ENCODE measurements at places on chromosomes 5 and 9.

GRCh38 chr5:160020266-160020770, 11.4 kb downstream of the TTC1 start:
- no peak for DNase-seq

DNA sequence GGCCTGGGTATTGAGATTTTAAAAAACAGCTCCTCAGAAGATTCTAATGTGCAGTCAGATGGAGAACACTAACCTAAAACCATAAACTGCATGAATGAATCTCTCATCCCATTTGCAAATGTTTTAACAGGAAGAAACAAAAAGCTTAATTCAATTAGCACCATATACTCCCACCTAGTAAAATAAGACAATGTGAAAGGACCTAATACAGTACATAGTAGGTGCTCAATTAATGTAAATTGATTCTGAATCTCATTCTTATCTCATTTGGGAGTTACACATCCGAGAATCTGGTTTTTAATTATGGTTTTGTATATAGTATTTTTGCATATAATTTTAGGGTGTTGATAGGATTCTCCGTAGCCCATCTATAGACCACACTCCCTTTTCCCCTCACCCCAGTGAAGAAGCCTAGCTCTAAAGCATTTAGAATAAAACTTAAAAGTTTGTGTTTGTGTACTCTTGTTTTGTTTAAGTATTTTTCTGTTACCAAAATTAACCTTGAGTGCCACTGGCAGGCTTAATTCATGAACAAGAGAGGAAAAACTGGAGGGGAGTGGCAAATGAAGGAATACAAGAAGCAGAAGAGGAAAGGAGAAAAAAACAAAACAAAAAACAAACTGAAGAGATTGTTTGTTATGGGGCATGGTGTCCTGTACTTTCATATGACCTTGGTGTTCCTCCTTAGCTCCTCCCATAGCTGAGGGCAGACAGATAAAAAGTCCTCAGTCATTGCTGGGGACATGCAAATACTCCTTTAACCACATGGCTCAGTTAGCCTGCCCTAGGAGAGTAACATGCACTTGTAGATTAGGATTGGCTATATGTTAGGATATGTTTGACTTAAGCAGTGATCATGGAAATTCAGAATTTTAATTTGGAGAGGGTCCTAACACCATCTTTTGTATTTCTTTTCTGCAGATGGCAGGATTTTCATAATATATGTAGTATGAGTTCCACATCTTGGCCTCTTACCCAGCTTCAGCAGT, 1.2 kb downstream of the RNF14 start:
- DNase-seq: no peak

- DNase-seq: no peak
These were observed 8.4 kb upstream of the MXD3 start for GRCh38 chr5:177319913-177320588.

DNA sequence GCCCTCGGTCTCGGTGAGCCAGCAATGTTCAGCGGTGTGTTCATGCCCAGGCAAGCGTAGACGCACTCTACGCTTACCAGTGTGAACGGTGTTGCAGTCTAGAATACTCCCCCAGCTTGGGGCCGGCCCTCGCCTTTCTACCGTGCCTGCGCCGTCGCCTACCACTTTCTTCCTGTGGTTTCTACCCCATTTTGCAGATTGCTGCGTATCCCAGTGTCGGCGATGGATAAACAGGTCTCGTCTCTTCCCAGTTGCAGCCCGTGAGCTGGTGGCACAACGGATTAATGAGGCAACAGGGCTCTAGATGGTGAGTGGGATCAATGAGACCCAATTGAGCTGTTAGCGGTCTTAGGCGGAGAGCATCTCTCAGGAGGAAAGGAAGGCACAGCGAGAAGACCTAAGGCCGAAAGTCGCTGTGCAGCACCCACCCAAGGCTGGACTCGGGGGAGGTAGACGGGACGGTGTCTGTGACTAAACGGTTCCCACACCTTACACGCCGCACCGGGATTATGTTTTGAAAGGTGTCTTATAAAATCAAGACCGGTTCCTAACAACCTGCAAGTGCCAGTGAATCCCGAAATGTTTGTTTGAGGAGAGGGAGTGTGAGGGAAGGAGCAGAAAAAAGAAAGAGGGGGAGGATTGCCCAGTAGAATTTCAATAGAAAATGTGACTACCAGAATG, 5.8 kb downstream of the OTP start:
- DNase-seq: no peak

DNA sequence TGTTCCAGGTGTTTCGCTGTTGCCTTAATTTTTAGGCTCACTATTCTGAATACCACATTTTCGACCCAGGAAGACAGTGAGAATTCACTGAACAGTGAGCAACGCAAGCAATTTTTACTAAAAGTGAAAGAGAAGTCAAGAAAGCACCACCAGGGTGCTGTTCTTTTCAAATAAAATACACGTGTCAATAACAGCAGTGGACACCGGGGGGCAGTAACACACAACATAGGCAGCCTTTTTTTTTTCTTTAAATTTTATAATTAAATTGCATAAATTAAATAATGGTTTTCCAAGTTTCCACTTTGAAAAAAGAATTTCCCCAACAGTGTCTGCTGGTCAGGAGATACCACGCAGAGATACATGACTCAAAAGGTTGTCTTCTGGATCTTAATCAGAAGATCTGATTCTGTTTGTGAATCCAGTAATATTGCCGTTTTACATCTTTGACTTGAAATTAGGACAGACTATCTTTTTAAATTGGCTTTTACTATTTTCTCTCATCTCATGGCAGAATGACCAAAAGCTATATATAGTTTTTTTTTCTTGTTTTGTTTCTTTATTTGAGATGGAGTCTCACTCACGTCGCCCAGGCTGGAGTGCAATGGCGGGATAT, 47.1 kb upstream of the SH3GL2 start:
- DNase-seq: peak; percentile 25

DNA sequence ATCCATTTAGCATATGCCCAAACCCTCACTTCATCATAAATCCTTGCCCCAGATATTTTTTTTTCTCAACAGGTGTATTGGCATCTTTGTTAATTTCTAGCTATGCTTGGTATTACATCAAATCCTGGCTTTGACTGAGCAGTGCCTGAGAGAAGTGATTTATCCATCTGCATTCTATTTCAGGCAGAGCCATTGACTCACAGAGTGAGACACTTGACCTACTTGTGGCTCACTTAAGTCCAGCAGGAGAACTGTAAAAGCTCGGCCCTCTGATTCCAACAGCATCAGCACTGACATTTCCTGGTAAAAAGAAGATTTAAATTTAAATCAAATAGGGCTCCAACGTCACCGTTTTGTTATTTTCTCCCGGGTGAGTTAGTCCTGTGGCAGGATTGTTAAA, 93.4 kb downstream of the PLK2 start:
- DNase-seq: no peak

DNA sequence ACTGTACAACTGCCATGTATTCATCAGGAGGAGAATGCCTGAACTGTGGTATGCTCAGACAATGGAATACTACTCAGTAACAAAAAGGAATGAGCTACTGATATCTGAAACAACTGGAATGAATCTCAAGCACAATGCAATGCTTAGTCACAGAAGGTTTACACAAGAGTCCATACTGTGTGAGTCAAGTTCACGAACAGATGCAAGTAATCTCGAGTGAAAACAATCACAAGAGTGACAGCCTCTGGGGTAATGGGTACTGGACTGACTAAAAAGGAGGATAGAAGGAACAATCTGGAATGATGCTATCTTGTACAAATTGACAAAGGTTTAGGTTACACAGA, 19.5 kb upstream of the GOLGA1 start:
- no peak for DNase-seq

- no peak for DNase-seq
These were observed 203.9 kb upstream of the RASEF start for GRCh38 chr9:83266666-83267496.

DNA sequence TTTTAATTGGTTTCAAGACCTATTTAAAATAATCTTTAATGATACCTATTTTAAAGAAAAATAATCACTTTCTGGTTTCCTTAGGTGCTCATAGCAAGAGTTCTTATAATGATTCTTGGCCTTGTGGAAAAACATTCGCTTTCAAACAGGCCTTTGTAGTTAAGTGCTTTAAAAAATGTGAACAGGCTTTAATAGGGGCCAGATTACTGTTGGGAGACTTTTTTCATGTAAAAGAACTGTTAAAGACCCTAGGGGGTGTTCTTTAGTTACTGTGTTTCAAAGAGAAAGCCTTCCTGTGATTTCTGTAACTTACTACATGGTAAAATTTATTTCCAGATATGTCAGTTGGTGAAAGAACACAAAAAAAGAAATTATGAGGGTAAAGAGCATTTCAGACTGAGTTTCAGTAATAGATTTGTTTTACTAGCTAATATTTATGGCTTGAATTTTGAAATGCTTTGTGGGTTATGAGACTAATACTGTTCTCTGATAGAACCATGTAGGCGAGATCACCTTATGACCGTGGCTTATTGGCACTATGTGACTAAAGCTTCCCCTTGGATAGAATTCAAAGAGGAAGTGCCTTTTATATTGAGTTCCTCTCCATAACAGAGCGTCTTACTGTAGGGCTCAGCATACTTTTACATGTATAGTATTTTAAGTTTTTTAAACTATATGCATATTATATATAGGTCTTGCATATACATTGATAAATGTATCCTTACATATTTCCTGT, 70.7 kb downstream of the CSNK1G3 start:
- no peak for DNase-seq

GRCh38 chr5:75059912-75060545, 7.7 kb upstream of the GCNT4 start:
- no peak for DNase-seq

All from SJCRH30 (cell line).